ENCODE measurements at places on chromosomes 4 and X. TPM values are rescaled to one million over a fixed set of nuclear protein-coding genes. Genes with fewer than 3 reads are reported as not detected.

The NAT8L gene
- total RNA-seq: 2.0 TPM

The CXorf49 gene
- not detected for total RNA-seq

The ZCCHC18 gene
- total RNA-seq: 0.23 TPM

The ATOH1 gene
- not detected for total RNA-seq

The MRFAP1L1 gene
- total RNA-seq: 50.5 TPM

The SOD3 gene
- total RNA-seq: 16.4 TPM

The PDE6B gene
- total RNA-seq: not detected

The GPC4 gene
- 6.4 TPM for total RNA-seq

The DAPP1 gene
- total RNA-seq: 11.6 TPM

The GDPD2 gene
- not detected for total RNA-seq

The ELOVL6 gene
- 4.4 TPM for total RNA-seq

The GUCY1B1 gene
- 3.1 TPM for total RNA-seq

DNA sequence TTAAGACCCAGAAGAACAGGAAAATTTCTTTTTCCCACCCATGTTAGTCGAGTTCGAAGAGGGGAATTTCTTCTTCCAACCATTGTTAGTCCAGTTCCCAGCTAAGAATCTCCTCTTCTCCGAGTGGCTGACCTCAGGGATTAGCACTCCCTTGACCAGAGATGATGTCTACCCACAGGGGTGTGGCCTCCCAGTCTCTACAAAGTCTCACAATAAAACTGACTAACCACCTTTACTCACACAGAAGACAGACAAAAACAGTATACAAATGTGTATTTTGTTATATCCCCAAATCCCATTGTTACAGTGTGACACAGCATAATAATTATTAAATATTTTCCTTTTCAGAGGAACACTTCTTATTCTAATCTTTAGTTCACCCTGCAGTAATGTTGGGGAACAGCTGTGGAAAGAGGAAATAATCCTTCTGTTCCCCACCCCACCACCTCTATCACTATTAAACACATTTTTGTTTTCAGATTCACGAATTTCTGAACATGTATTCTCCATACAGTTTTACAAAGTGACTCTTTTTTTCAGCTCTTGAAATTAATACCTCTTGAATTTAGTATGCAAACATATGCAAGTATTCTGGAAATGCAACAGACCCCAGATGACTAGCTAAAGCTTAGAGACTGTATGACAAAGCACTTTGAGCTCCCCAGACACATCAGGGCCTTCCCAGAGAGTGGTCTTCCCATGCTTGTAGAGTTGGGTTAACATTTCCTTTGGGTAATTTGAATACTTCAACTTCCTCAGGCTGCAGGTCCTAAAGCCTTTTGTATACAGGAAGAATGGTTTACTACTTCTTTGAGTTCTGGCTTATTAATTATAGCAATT is 62.5 kb upstream of the NFKB1 start:
- no peaks in the 10 kb centered on the region for H3K27me3 ChIP-seq
- no peak overlapping the region for H3K4me3 ChIP-seq
- DNase-seq: peak; percentile 32
- H3K27ac ChIP-seq: peak overlapping the region; percentile 71

DNA sequence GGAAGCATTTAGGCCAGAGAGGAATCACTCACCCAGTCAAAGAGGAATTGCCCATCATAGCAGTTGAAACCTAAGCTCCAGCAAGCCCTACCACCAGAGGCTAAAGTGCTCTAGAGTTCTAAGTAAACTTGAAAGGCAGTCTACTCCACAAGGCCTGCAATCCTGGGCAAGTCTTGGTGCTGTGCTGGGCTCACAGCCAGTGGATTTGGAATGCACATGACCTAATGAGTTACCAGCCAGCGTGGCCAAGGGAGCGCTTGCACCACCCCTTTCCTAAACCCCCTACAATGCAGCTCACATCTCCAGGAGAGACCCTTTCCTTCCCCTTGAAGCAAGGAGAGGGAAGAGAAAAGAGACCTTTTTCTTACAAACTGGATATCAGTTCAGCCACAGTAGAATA is 445.7 kb downstream of the GASK1B start:
- no peak for DNase-seq
- no peaks in the 10 kb centered on the region for H3K27me3 ChIP-seq
- no peaks in the 10 kb centered on the region for H3K4me1 ChIP-seq
- H3K27ac ChIP-seq: no peak overlapping the region

GRCh38 chr4:26622913-26623312 is 39.0 kb downstream of the TBC1D19 start:
- no peak for DNase-seq
- no peaks in the 10 kb centered on the region for H3K36me3 ChIP-seq
- no peaks in the 10 kb centered on the region for H3K27me3 ChIP-seq
- H3K4me3 ChIP-seq: no peak overlapping the region

DNA sequence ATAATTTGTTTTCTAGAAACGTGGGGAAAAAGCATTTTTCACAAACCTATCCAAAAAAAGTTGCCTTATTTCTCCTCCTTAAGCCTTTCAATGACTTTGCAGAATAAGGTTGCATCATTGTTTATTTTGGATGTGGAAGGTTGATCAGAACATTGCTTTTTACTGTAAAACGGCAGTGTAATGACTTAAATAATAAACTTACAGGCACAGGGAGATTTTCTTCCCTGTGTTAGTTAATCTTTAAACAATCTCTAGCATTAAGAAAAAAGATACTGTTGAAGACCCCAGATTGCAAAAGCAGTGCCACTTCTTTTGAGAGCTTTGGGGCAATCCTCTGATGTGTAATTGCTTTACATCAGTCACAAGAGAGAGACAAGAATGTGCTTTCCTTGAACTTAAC is 153.4 kb downstream of the ARX start:
- DNase-seq: no peak
- H3K4me1 ChIP-seq: no peaks in the 10 kb centered on the region
- H3K27me3 ChIP-seq: no peaks in the 10 kb centered on the region
- H3K27ac ChIP-seq: no peak overlapping the region
- H3K36me3 ChIP-seq: no peaks in the 10 kb centered on the region
- H3K4me3 ChIP-seq: no peak overlapping the region

DNA sequence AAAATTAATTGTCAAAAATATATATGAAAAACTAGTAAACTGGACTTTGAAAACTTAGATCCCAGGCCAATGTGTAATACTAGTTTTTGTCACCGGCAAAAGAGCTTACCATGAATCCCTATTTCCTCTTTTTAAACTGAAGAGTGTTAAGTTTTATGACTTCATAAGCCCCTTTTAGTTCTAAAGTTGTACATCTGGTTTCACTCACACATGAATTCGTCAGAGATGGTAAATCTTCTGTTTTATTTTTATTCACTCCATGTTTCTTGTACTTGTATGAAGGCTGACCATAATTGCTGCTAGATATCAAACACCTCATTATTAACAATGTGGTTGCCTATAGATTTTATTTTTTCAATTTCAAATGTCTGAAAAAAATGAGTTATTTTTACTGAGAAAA is 827.9 kb downstream of the PCDH7 start:
- no peak overlapping the region for H3K4me3 ChIP-seq
- no peak overlapping the region for H3K27ac ChIP-seq
- no peaks in the 10 kb centered on the region for H3K27me3 ChIP-seq
- no peaks in the 10 kb centered on the region for H3K36me3 ChIP-seq
- no peak for DNase-seq

- peak; percentile 68 for DNase-seq
- H3K27ac ChIP-seq: no peak overlapping the region
- no peaks in the 10 kb centered on the region for H3K27me3 ChIP-seq
- H3K4me3 ChIP-seq: no peak overlapping the region
- peaks cover 7% of the 10 kb centered on the region for H3K4me1 ChIP-seq
- no peaks in the 10 kb centered on the region for H3K36me3 ChIP-seq
Measured at GRCh38 chr4:101393256-101393655, 45.9 kb upstream of the PPP3CA start.

DNA sequence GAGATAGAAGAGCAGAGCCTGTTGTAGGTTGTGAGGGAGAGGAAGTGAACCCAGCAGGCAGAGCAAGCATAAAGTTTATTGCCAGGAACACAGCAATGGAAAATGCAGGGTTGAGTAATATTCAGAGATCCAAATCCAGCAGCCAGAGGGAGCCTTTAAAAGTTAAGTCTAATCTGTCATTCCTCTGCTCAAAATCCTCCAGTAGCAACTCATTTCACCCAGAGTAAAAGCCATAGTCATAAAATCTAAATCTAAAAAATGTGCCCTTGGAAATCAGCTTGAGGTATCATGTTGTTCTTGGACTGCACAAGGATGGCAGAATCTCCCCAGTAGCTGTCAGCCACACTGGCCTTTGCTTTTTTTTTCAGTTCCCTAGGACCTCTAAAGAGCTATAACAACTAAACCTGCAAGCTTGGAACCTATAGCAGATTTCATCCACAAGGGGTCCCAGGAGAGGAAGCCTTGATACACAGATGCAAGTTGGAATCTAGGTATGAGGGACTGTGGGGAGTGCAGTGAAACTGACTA is 62.9 kb upstream of the FRAS1 start:
- no peaks in the 10 kb centered on the region for H3K27me3 ChIP-seq
- H3K27ac ChIP-seq: no peak overlapping the region
- DNase-seq: peak; percentile 67
- H3K4me1 ChIP-seq: no peaks in the 10 kb centered on the region
- H3K4me3 ChIP-seq: no peak overlapping the region

GRCh38 chr4:87337361-87337760 is 14.7 kb upstream of the HSD17B13 start:
- no peak overlapping the region for H3K27ac ChIP-seq
- H3K4me3 ChIP-seq: no peak overlapping the region
- H3K36me3 ChIP-seq: no peaks in the 10 kb centered on the region
- H3K4me1 ChIP-seq: no peaks in the 10 kb centered on the region

DNA sequence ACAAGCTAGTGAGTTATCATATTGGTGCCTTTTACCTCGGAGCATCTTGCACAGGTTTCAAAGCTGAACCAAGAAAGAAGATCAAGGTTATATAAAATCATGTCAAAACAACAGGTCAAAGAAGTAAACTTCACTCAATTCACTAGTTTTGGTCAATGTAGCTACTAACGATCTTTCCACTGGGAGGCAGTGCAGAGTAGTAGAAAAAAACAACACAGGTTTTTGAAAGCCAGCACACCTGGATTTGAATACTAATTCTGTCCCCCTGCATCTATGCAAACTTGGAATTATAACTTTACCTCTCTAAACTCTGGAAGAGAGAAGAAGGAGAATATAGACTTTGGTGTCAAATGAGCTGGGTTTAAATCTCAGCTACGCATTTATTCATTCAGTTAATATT is 266.1 kb downstream of the GRIA3 start:
- DNase-seq: peak; percentile 50
- H3K27ac ChIP-seq: no peak overlapping the region
- H3K4me1 ChIP-seq: no peaks in the 10 kb centered on the region
- no peaks in the 10 kb centered on the region for H3K27me3 ChIP-seq

- H3K27me3 ChIP-seq: no peaks in the 10 kb centered on the region
- peaks cover 11% of the 10 kb centered on the region for H3K4me1 ChIP-seq
- no peaks in the 10 kb centered on the region for H3K36me3 ChIP-seq
- H3K27ac ChIP-seq: no peak overlapping the region
- no peak overlapping the region for H3K4me3 ChIP-seq
Measured at GRCh38 chr4:3440979-3441500, 728 bp upstream of the HGFAC start.

- no peaks in the 10 kb centered on the region for H3K27me3 ChIP-seq
- no peak for DNase-seq
- no peaks in the 10 kb centered on the region for H3K36me3 ChIP-seq
- H3K27ac ChIP-seq: no peak overlapping the region
Measured at GRCh38 chr4:117429061-117429460, 343.7 kb upstream of the TRAM1L1 start.

DNA sequence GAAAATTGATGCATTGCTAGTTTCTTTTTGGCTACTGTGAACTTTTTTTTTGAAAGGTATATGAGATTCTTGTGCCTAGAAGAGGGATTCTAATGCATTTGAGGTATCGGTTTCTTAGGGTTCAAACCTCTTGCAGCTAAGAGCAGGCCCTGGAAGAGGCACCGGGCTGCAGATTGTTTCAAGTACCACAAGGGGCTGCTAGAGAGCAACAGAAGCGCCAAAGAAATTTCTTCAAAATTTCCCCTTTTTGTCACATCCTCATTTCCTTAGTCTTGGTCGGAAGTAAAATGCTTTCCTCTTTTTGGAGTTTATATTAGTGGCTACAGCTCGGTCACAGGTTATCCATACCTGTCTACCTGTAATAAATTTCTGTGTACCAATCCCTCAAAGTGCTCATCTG is 89.8 kb downstream of the PDGFRA start:
- H3K4me3 ChIP-seq: no peak overlapping the region
- peak; percentile 73 for DNase-seq
- no peaks in the 10 kb centered on the region for H3K36me3 ChIP-seq

GRCh38 chr4:185127021-185127925 is 15.8 kb upstream of the SLC25A4 start:
- H3K36me3 ChIP-seq: no peaks in the 10 kb centered on the region
- H3K4me1 ChIP-seq: no peaks in the 10 kb centered on the region
- H3K27me3 ChIP-seq: no peaks in the 10 kb centered on the region
- H3K27ac ChIP-seq: no peak overlapping the region

DNA sequence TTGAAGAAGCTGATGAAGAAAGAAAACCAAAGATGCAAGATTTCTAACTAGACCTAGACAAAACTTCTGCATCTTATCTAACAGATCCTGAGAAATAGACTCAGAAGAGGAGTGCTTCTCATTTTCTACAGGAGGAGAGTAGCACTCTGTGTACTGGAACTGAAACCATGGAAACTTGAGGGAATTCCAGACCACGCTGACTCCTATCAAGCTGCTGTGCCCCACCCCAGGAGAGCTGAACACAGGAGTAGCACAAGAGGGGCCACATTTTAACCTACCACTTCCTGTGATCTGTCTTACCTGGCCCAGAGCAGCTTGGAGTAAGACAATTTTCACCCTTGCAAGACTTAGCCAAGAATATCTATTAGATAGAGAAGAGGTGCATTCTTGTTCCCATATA is 248.9 kb downstream of the SCFD2 start:
- H3K4me1 ChIP-seq: no peaks in the 10 kb centered on the region
- no peak overlapping the region for H3K27ac ChIP-seq
- DNase-seq: no peak
- no peaks in the 10 kb centered on the region for H3K36me3 ChIP-seq
- no peaks in the 10 kb centered on the region for H3K27me3 ChIP-seq

GRCh38 chrX:113512700-113513395 is 672.2 kb upstream of the AMOT start:
- DNase-seq: peak; percentile 84
- no peaks in the 10 kb centered on the region for H3K27me3 ChIP-seq
- H3K4me1 ChIP-seq: peaks cover 9% of the 10 kb centered on the region
- H3K4me3 ChIP-seq: peak overlapping the region; percentile 33
- H3K27ac ChIP-seq: peak overlapping the region; percentile 62
- H3K36me3 ChIP-seq: no peaks in the 10 kb centered on the region

- no peaks in the 10 kb centered on the region for H3K4me1 ChIP-seq
- H3K4me3 ChIP-seq: no peak overlapping the region
- peak; percentile 20 for DNase-seq
- no peaks in the 10 kb centered on the region for H3K27me3 ChIP-seq
Measured at GRCh38 chr4:126627255-126627654, 1005.5 kb upstream of the INTU start.

GRCh38 chr4:107283587-107284559 is 247.8 kb upstream of the DKK2 start:
- peaks cover 8% of the 10 kb centered on the region for H3K4me1 ChIP-seq
- no peaks in the 10 kb centered on the region for H3K27me3 ChIP-seq
- H3K4me3 ChIP-seq: no peak overlapping the region

GRCh38 chr4:40199999-40200874 is 3.4 kb downstream of the RHOH start:
- H3K27ac ChIP-seq: peak overlapping the region; percentile 71
- H3K27me3 ChIP-seq: no peaks in the 10 kb centered on the region
- no peak overlapping the region for H3K4me3 ChIP-seq
- no peak for DNase-seq

GRCh38 chr4:74433541-74434172 is 11.3 kb upstream of the AREG start:
- peaks cover 20% of the 10 kb centered on the region for H3K4me1 ChIP-seq
- no peak overlapping the region for H3K4me3 ChIP-seq
- no peaks in the 10 kb centered on the region for H3K27me3 ChIP-seq
- no peak overlapping the region for H3K27ac ChIP-seq
- no peaks in the 10 kb centered on the region for H3K36me3 ChIP-seq

All from PC-3 (cell line).